Stimulated activated CD4-positive, alpha-beta T cell treated with anti-CD3 and anti-CD28 coated beads, Interleukin-1b, Interleukin-23, amount 100 ng/mL, for 1 hour (primary cell): ENCODE measurements at places on chromosomes 3 and 15.

DNA sequence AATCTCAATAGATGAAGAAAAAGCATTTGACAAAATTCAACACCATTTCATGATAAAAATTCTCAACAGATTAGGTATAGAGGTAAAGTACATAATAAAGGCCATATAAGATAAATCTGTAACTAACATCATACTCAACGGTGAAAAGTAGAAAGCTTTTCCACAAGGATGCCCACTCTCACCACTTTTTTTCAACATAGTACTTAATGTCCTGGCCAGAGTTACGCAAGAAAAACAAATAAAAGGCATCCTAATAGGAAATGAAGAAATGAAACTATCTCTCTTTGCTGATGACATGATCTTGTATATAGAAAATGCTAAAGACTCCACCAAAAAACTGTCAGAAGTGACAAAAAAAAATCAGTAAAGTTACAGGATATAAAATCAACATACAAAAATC is 33.0 kb downstream of the THBS1 start:
- no peak for DNase-seq

DNA sequence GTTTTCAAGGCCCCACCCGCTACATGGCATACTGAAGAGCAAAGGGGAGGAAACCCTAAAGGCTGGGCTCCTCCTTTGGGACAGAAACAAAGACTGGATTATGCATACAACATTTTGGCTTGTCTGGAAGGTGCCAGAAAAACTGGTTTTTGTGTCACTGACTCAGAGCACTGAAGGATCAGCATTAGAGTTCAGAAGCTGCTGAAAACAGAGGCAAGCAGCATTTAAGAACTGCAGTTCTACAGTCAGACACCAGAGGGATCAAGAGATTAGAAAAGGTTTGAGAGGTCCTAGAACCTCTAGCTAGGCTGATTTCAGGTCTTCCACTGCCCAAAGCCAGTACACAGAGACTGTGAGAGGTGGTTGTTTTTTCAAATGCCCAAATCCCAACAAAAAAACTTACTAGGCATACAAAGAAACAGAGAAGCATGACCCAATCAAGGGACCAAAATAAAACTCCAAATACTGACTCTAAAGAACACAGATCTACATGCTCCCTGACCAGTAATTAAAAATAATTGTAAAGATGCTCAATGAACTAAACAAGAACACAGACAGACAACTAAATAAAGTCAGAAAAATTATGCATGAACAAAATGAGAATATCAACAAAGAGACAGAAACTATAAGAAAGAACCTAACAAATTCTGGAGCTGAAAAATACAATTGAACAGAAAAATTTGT is 91.2 kb downstream of the SENP2 start:
- DNase-seq: no peak

DNA sequence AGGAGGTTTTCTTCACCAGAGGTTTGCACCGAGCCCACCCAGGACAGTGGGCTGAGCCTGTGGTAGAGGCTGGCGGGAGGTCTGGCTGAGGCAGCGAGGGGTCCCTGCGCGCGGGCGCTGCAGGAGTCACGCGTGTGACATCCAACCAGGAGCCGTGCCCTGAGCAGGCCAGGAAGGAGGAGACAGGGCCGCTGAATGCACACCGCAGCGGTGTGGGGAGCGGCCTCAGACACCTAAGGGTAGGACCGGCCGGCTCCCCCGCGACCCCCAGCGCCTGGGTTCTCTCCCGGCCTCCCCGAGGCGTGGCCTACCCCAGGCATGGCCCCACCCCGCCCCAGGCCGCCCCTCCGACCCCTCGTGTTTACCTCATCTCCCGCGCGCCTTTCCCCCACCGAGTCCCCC is 412 bp downstream of the SLC41A3 start:
- no peak for DNase-seq

- no peak for DNase-seq
These were observed 43.5 kb downstream of the KY start for GRCh38 chr3:134607054-134608022.

GRCh38 chr3:107740992-107741896 is 218.5 kb downstream of the BBX start:
- no peak for DNase-seq

DNA sequence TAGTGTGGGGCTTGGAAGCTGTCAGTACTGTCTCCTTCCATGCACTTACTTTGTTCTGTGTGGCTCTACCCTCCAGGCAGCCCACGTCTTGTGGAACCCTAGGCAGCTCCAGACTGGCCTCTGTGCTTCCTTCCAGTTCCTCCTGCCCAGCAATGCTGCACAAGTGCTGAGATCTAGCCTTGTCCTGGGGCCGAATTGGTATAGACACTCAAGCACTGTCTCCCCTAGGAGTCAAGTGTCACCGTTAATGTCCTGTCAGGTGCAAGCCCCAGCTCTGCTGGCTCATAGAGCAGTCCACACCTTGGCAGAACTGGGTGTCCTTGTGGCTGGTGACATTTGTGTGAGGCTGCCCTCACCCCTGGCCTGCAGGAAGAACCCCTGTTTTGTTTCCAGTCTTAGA is 130.1 kb downstream of the EEFSEC start:
- DNase-seq: no peak

- no peak for DNase-seq
These were observed 25.1 kb downstream of the LRRFIP2 start for GRCh38 chr3:37149257-37149656.

DNA sequence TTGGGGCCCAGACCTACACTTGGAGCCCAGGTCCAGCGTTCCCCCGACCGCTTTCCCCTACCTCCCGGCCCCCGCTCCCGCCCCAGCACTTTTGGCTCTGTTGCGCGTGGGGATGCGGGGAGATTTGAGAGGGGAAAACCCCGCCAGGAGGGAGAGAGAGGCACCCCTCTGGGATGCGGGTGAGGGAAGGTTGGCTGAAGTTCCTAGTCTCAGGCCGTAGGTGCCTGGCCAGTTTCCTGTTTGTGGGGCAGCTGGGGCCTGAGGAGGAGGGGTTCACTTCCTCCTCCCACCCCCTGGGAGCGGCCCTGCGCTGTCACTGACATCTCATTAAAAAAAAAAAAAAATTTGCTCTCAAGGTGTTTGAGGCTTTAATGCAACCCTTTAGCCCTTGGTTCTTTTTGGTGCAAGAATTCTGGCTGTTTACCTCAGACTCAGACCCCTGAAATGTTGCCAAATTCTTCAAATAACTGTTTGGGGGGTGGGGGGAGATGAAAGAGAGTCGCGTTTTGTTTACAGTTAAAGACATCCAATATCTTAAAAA is 2.6 kb downstream of the FAM43A start:
- no peak for DNase-seq

DNA sequence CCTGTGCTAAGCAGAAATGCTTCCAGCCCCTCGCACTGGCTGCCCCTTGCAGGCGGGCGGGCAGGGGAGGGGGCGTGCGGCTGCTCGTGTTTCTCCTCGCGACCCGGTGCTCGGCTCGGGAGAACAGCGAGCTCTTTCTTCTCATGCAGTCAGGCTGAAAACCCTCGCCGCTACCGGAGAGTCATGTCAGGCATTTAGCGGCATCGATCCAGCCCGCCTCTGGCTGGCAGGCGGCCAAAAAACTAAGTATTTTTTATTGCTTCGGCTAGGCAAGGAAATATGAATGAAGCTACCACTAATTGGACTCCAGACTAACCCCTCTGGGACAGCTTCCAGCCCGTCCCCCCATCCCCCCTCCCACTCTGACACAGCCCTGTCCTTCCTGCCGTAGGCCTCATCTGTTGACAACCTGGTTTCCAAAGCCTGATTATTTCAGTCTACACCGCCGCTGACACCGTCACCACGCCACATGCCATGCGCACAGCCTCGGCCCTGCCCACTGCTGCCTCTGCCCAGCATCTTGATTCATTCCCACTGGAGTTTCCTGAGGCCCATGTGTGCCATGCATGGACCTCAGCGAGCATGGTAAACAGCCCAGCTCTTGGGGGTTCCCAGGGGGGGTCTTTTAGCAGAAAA is 35.3 kb downstream of the TLE3 start:
- no peak for DNase-seq

GRCh38 chr3:36496684-36497633 is 116.7 kb downstream of the STAC start:
- DNase-seq: no peak

DNA sequence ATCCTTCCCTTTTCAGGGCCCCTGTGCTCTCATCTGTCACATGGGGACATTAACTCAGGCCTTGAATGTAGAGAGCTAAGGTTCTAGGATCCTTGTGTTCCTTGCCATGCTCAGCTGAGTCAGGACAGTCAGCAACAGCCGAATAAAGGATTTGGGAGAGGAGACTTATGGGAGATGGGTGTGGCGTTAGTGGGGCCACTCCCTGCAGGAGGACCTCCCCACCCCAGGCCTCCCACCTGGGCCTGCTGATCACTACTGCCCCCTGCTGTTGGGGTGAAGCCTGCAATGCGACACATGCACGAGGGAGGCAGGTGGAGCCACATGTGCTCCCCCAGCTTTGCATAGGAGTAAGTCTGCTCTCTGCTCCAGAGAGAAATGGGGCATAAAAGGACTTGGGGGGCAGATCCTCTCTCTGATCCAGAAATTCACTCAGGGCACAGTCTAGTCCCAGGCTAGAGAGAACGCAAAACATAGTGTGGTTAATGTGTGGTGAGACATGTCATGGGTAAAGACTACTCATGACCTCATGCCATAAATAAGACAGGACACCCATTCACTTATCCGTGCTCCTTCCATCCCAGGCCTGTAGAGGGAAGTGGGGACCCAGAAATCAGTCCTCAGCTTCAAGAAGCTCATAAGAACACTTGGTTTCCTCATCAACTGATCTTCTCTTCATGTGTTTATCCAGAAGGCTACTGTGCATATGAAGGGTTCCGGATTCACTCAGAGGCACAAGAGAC is 19.4 kb downstream of the RBP1 start:
- no peak for DNase-seq

GRCh38 chr3:69888040-69888942 is 111.2 kb upstream of the SAMMSON start:
- DNase-seq: no peak

DNA sequence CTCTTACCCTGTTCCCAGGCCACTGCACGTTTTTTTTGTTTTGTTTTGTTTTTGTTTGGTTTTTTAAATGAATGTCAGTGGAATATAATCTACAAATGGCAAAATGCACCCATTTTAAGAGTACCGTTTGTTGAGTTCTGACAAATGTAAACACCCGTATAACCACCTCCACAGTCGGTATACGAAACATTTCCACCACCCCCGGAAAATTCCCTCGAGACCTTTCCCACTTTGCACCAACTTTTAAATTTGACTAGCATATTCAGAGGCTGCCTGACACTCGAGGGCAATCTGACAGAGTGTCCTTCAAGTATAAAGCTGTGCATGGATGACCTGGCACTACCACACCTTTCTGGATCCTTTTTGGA is 613 bp upstream of the ARHGEF3 start:
- DNase-seq: no peak

DNA sequence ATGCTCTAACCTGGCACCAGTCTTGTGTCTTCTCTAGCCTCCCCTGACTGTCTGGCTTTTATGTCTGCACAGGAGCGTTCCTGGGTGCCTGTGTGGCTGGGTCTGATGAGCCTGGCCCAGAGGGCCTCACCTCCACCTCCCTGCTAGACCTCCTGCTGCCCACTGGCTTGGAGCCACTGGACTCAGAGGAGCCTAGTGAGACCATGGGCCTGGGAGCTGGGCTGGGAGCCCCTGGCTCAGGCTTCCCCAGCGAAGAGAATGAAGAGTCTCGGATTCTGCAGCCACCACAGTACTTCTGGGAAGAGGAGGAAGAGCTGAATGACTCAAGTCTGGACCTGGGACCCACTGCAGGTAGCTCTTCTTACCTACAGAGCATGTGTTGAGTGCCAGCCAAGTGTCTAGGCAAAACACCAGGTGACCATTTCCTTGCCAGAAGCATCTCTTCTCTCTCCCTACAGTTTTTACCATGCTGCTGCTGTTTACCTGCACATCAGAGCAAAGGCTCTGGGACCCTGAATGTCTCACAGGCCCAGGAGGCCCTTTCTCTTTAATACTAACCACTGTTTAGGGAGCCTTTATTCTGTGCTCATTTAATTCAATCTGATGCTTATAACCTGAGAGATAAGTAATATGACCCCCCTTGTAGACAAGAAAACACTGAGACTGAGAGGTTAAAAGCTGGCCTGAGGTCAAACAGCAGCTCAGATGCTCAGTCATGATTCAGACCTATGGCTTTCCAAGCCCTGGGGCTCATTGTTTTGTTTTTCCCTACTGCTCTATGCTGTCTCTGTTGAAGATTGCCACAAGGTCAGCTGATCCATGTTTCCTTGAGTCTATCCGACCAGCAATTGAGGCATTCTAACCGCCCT is 10.4 kb downstream of the PODXL2 start:
- DNase-seq: no peak

GRCh38 chr15:100601617-100602063 is 344 bp downstream of the LINS1 start:
- no peak for DNase-seq

- DNase-seq: no peak
These were observed 618.1 kb downstream of the PYDC2 start for GRCh38 chr3:192079098-192079497.

- no peak for DNase-seq
These were observed 612 bp downstream of the C3orf38 start for GRCh38 chr3:88150371-88150770.

- no peak for DNase-seq
These were observed 378.6 kb downstream of the MAGI1 start for GRCh38 chr3:65660000-65660598.

DNA sequence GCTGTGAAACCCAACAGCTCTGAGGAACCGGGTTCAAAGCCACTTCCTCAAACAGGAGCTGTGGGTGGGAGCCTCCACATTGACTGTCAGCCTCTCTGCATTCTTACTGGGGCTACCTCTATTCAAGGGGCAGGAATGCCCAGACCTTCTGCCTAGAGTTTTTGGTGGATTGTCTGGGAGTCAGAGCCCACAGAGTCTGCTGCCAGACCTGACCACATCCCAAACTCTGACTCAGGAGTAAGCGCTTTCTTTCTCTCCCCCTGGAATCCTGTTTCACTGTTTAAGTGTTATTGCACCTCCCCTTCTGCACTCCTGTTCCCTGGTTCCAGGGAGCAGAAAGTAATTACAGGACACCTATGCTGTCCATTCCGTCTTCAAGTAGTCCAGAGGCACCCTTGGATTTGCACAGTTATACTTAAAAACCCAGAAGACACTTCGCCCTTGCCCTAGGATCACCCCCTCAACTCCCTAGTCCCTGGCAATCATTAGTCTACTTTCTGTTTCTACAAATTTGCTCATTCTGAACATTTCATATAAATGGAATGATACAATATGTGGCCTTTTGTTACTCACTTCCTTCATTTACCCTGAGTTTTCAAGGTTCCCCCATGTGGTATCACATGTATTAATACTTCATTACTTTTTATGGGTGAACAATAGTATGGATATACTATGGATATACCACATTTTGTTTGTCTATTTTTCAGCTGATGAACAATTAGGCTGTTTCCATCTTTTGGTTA is 37.9 kb upstream of the TJP1 start:
- no peak for DNase-seq
